ENCODE measurements at places on chromosomes 2 and 18.

DNA sequence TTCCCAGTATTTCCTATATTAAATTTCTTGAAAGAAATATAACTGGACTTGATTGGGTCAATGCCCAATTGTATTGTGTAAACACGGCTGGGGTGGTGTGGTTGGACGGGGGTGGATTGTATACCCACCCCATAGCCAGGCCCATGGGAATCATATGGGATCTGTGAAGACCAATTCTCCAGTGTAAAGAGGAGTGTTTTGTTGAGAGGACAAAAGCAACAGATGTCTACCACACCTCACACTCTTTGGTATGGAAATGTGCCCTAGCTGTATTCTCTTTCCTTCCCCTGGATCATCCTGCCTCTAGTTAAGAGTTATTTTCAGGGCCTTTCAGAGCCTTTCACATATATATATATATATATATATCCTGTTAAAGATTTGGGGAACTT, 57.5 kb upstream of the TGIF1 start:
- DNase-seq, result no peak

DNA sequence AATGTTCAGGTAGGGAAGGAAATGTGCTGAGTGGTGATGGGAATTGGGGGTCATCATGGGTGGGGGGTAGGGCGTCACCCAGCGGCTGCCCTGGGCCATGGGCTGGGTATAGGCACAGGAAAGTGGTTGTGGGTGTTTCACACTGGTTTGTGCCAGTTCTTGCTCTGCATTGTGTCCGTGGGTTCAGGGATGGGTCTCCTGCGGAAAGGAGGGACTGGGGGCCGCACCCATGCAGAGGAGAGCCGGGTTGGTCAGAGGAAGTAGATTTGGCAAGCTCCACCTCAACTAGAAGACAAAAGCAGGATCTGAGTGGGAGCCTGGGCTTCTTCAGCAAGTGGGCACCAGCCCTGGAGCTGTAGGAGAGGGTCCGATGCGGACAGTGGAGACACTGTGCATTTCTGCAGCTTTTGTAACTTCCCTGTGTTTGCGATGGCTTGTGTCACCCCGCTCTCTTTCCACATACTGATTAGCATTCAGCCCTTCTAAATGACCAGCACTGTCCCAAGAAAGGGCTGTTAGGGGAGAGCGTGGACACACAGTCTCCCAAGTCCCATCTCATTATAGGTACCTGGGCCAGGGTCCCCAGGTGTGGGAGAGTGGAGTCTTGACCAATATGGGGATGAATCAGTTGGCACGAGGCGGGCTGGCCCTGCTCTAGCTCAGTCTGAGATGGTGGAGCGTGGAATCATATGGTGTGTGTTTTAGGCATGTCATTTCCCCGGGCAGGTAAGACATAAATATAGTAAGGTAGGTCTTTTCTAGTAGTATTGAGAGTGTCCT, 67.2 kb downstream of the LRRFIP1 start:
- DNase-seq, result no peak

- no peak for DNase-seq
Measured at GRCh38 chr2:145066151-145066661, 546.3 kb upstream of the ZEB2 start.

- no peak for DNase-seq
Measured at GRCh38 chr18:63562284-63562683, 20.1 kb downstream of the SERPINB12 start.
